ENCODE measurements at places on chromosomes 7 and 10. TPM values are rescaled to one million over a fixed set of nuclear protein-coding genes. Genes with fewer than 3 reads are reported as not detected.

Gene OGDH
- total RNA-seq: 172 TPM

Gene OR2A12
- total RNA-seq: not detected

Gene PI4K2A
- 30.2 TPM for total RNA-seq

Gene FZD8
- total RNA-seq: 151 TPM

Gene CYP3A7
- total RNA-seq: not detected

Gene ZNF365
- 7.0 TPM for total RNA-seq

Gene CRYGN
- total RNA-seq: not detected

Gene OR2A1
- not detected for total RNA-seq

Gene KCNIP2
- total RNA-seq: 0.57 TPM

Gene UCN3
- not detected for total RNA-seq

Gene MAT1A
- total RNA-seq: not detected

Gene TPK1
- 3.1 TPM for total RNA-seq

Gene ADARB2
- total RNA-seq: not detected

Gene TMEM26
- 1.1 TPM for total RNA-seq

Gene CFAP46
- not detected for total RNA-seq

Gene WNT8B
- total RNA-seq: not detected

Gene OR6V1
- total RNA-seq: not detected

Gene SUN3
- total RNA-seq: not detected

Gene OR13A1
- under 0.01 TPM for total RNA-seq

Gene SH2D4B
- total RNA-seq: 0.29 TPM

Gene FXYD4
- not detected for total RNA-seq

Gene TMEM236
- total RNA-seq: under 0.01 TPM

Gene UCMA
- total RNA-seq: not detected

Gene ERV3-1
- 10.9 TPM for total RNA-seq

Gene NKX1-2
- total RNA-seq: not detected

Gene CNNM2
- 14.2 TPM for total RNA-seq

Gene KCNH2
- not detected for total RNA-seq

Gene EGFR
- total RNA-seq: 99.8 TPM

Gene MKX
- 0.14 TPM for total RNA-seq

Gene TMEM213
- not detected for total RNA-seq

Gene WDR86
- total RNA-seq: 3.1 TPM

Gene SYCE1
- 8.3 TPM for total RNA-seq

Gene ZPBP
- total RNA-seq: not detected

Gene NPC1L1
- total RNA-seq: not detected
